ENCODE measurements at places on chromosomes 2 and 18. TPM values are rescaled to one million over a fixed set of nuclear protein-coding genes. Genes with fewer than 3 reads are reported as not detected.

GRCh38 chr2:28991021-28991420, 9.9 kb downstream of the TOGARAM2 start:
- no peak overlapping the region for H3K4me3 ChIP-seq
- H3K4me1 ChIP-seq, result peaks cover 4% of the 10 kb centered on the region
- no peak for DNase-seq
- no peak overlapping the region for H3K27ac ChIP-seq
- no peaks in the 10 kb centered on the region for H3K36me3 ChIP-seq
- no peaks in the 10 kb centered on the region for H3K27me3 ChIP-seq

DNA sequence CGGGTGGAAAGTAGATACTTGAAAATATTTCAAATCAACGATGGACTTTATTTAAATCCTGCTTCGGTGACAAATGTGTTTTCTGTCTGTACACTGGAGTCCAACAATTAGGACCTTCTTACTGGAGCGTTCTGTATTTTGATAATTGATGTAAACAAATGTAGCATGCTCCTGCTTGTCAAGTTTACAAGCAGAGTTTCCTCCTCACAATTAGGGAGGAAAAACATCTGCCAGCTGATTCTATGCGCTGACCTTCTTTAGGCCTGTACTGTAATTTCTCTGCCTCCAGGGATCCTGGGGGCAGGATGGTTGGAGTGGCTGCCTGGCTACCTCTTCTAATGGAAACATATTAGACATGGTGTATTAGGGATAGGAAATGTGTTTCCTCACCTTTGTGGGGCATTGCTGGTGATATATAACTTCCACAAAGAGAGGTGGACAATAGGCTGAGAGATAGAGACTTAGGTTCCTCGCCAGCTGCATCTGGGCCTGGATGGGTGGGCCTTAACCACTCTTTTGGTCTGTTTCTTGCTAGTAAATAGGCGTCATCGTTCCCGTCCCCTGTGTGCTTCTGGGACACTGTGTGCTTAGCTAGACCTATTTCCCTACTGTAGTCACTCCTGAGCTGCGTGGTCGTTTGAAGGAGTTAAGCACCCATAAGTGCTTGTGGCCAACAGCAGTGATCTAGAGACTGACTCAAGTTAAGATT, 19.3 kb downstream of the GATA6 start:
- no peak for DNase-seq
- H3K36me3 ChIP-seq, result peaks cover 8% of the 10 kb centered on the region
- peaks cover 45% of the 10 kb centered on the region for H3K4me1 ChIP-seq
- no peak overlapping the region for H3K27ac ChIP-seq
- no peak overlapping the region for H3K4me3 ChIP-seq
- H3K27me3 ChIP-seq, result no peaks in the 10 kb centered on the region

DNA sequence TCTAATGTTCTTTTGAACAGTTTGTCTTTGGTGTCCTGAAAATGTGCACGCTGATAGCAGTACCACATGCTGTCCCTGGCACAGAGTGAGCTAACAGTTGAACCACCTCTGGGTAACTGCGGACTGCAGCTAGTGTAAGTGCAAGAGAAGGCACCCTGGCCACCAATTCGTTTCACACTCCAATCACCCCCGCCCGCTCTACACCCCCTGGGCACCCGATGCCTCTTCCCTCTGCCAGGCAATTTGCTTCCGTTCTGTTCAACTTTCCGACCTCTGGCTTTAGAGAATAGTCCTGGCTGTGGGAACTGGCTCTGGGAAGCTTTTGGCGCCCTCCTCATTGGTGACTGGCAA, 1.4 kb downstream of the DOCK10 start:
- H3K27ac ChIP-seq, result peak overlapping the region; percentile 68
- peak overlapping the region; percentile 45 for H3K4me3 ChIP-seq
- DNase-seq, result no peak
- peaks cover 29% of the 10 kb centered on the region for H3K27me3 ChIP-seq
- peaks cover 29% of the 10 kb centered on the region for H3K4me1 ChIP-seq
- H3K36me3 ChIP-seq, result no peaks in the 10 kb centered on the region

DNA sequence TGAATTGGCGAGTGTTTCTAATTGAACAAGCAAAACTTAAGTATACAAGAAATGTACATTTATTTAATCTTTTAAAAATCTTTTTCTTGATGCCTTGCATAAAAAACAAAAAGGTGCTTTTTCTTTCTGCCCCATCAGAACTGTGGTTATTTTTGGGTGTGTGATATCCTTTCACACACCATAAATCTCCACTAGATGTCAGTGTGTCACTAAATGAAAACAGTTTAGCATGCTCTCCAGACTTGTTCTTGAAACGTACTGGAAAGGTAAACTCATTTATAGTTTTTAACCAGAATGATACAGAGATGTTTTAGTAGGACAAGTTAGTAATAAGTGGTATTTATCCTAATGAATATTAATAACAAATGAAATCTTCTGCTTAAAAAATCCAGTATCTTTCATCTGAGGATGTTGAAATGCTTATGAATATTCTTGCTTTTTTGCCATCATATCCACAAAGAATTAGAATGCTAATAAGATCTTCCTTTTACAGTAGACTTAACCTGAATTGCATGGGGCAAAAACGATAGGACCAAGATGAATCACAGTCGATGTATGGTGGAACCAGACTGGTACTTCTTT, 96.8 kb downstream of the UBE2E3 start:
- no peak for DNase-seq
- H3K27ac ChIP-seq, result no peak overlapping the region
- no peaks in the 10 kb centered on the region for H3K36me3 ChIP-seq
- no peaks in the 10 kb centered on the region for H3K27me3 ChIP-seq
- H3K4me1 ChIP-seq, result no peaks in the 10 kb centered on the region

Gene ACVR1C
- 1.6 TPM for total RNA-seq

Gene CTAGE1
- total RNA-seq, result not detected

Gene KRCC1
- 22.1 TPM for total RNA-seq

Data from left lung (tissue), 14 donors.